ENCODE measurements at places on chromosomes 1 and 21.

DNA sequence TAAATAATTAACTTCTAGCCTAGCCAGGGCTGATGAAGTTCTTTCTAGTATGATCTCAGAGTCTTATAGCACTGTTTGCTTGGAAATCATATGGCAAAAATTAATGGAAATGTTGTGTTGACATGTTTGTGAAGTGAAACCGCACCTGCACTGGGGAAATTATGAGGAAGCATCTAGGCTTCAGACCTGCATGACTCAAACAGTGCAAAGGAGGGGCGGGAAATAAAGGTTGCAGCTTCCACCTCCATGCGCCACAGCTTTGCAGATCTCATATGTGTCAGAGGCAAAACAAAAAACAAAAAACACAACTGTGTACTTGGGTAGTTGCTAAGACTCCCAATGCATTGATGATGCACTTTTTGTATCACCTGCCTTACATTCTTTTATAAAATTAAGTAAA lies 1080.6 kb downstream of the PLA2G4A start:
- no peak for DNase-seq

- no peak for DNase-seq
Observed at GRCh38 chr1:112141301-112141700, 151.8 kb upstream of the KCND3 start.

- DNase-seq: no peak
Observed at GRCh38 chr1:247440001-247440620, 17.8 kb downstream of the OR2B11 start.

DNA sequence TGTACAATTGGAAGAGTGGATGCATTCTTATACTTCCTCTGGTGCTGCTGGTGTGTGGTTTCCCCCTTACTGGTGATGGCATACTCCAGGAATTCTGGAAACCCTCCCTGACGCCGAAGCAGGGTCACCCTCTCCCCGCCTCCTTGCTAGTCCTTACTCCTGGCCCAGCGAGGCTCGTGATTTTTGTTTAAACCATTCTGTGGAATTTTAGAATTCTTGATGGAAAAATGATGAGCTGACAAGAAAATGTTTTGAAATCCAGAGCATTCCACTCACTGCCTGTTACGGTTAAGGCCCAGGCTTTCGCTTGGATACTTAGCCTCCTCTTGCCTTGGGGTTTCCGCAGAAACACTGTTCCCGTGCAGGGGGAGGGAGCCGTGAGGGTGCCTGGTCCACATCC lies 41.1 kb downstream of the IL6R start:
- no peak for DNase-seq

- no peak for DNase-seq
Observed at GRCh38 chr1:61337037-61337436, 254.7 kb downstream of the NFIA start.

- no peak for DNase-seq
Observed at GRCh38 chr1:47558601-47559593, 121.1 kb downstream of the FOXD2 start.

DNA sequence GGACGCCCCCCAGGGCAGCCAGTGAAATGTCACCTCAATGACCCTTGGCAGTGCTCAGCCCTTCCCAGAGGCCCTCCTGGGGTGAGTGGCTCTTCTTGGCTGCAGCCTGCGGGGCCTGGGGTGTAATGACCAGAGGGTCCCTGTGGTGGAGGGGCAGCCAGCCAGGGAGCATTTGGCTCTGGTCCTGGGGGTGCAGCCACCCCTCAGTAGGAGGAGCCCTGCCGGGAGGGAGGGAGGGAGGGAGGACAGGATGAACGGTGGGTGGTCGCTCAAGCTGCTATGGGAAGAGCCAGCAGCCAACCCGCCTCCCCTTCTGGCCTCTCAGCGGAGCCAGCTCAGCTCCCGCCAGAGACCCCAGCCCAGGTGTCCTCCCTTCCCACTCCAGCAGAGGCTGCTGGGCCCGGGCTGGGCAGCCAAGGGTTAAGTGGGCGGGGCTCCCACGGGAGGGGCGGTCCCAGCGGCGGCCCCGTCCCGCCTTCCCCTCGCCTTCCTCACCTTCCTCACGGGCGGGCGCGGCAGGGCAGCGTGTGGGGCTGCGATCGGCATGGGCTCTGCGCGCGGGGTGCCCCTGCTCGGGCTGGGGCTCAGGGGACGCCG lies 9.0 kb upstream of the PLCH2 start:
- DNase-seq: peak; percentile 62

DNA sequence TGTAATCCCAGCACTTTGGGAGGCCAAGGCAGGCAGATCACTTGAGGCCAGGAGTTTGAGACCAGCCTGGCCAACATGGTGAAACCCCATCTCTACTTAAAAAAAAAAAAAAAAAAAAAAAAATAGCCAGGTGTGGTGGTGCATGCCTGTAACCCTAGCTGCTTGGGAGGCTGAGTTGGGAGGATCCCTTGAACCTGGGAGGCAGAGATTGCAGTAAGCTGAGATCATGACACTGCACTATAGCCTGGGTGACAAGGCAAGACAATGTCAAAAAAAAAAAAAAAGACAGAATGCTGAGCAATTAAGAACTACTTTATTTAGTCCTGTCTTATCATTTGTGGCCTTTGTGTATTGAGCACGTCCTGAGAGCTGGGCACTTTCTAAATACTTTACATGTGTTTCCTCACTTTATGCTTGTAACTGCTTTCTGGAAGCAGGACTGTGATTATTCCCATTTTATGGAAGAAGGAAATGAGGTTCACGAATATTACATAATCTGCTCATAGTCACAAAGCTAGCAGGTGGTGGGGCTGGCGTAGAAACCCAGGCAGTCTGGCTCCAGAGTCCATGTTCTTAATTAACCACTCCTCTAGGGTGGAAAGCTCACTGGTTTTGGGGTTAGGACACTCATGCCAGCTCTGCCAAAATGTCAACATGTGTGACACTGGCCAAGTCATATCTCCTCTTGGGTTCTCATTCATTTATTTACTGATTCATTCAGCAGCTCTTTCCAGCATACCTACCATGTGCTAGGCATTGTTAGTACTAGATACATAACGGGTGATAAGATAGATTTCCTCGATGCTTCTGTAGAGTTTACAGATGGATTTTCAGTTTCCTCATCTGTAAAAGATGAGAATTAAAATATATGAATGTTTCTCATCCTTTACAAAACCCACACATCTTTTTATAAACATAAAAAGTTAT lies 57.7 kb downstream of the DDR2 start:
- no peak for DNase-seq

DNA sequence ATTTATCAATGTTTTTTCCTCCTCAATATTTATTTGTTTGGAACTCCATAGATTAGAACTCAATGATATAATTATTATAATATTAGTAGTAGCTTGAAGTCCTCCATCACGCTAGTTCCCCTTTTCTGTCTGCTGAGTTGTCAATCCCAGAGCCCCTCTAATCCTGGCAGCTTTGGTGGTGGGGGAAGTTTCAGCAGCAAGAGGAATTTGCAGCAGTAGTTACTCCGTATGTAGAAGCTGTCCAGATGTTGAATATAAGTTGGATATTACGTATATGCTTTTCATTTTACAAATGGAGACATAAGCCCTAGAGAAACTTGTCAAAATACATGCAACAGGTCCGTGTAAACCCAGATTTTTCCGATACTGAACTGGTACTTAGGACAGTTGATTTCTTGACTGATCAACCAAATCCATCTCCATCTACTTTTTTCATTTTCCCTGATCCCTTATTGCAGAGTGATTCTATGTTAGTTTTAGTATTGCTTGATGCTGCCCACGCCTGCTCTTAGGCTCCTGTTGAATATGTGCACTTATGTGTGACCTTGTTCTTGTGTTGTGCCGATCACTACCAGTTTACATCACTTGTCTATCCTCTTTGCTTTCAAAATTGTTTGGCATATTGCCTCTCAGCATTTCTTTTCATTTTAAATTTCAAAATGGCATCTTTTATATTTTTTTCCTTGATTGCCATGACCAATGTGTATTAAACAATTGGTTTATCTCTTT lies 28.1 kb downstream of the SMAP2 start:
- DNase-seq: no peak

GRCh38 chr1:41474490-41475271 lies 9.8 kb downstream of the EDN2 start:
- peak; percentile 74 for DNase-seq

DNA sequence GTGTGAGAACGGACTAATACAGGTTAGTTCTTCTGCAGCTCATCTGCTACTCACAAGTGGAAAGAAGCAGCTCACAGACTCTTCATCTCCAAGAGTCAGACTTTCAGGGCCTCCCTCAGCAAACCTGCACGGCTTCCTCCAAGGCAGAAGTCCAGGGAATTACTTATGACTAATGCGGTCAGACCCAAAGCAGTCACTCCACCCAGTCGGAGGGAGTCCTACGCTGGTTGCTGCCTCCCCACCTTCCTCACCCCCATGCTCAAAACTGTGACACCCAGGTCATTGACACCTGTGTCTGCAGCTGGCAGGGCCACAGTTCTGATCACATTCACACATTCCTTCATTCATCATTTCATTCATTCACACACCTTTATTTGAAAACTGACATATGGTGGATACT lies 38.4 kb upstream of the PRDM2 start:
- peak; percentile 81 for DNase-seq

DNA sequence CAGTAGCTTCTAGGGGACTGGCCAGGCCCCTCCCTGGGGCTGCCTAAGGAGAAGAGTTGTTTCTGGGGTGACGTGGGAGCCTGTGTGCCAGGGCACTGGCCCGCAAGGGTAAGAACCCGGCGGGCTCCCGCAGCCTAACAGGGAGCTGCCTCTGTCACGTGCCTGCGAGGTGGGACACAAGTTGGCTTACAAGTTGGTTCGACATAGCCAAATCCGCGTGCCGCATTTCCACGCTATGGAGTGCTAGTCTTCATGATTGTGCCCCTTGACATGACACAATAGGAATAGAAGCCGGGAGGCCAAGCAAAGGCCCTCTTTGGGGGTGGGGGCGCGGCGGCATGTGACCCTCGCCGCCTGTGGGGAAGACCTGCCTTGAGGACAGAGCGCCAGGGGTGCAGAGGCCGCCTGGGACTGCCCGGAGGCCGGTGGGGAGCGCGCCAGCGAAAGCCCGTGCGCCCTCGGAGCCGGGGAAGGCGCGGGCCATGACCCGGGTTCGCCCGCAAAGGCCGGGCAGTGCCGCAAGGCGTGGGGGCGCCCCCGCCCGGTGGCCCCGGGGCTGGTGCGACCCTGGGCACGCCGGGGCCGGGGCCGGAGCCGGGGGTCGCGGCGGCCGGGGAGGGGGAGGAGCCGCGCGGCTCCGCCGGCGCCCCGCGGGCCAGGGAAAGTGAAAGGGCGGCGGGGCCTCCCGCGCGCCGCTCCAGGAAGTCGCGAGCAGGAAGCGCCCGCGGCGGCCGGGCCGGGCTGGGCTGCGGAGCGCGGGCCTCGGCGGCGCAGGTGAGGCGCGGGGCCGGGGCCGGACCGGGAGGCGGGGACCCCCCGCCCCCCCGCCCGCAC lies at the start of gene SLC37A1:
Gene SLC37A1 (plus strand): TSS at position 702 of the 834 bp plus-strand sequence. CDS start 4,603 bp downstream, outside the sequence.
- DNase-seq: no peak

GRCh38 chr1:119007670-119008482 lies 19.7 kb upstream of the TBX15 start:
- peak; percentile 19 for DNase-seq

DNA sequence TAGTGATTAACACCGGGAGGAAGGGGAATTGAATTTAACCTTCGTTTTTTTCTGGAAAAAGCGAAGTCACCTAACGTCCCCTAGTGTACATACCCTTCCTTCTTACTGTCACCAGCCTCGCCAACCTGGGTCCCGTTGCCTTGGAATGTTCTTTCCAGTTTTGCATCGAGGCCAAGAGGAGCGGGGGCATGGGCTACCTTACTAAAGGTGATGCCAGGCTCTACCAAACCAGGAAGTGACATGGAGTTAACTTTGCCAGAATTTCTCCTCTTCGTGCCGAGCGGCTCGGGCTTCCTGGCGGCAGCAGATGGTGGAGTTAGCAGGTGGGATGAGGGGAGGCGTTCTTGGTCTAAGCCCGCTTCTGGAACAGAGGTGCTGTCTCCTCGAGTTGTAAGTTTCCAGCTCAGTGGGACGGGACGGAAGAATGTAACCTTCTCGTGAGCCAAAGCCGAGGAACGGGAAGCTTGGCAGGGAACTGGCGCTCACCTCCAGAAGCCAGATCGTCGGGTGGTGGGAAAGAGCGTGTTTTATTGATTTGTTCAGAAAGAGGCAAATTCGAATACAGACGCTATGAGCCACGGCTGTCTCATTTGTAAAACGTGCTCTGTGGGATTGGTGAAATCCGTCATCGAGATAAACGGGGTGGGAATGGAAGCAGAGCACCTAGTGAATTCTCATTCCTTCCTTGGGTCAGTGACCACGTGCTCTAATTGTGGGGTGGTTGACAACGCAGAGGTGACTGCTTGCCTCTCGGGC lies 486 bp downstream of the NIPAL3 start:
- DNase-seq: no peak

DNA sequence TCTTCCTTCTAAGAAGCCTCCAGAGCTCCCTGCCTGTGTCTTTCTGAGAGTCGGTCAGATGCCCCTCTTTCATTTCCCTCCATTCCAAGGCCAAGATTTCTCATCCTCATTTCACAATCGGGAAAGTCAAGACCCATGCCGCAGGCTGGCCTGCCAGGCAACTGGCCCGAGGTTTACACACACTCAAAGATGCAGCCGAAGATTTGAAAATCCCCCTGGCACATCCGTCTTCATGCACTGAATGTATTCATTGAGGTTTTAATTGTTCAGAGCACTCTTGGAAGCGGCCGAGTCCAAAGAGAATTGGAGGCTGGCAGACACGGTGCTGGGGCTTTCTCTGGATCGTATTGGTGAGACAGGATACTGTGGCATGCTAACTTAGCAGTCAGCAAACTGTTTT lies 29.1 kb upstream of the SRP9 start:
- no peak for DNase-seq

- no peak for DNase-seq
Observed at GRCh38 chr1:60196026-60196425, 122.5 kb upstream of the C1orf87 start.

DNA sequence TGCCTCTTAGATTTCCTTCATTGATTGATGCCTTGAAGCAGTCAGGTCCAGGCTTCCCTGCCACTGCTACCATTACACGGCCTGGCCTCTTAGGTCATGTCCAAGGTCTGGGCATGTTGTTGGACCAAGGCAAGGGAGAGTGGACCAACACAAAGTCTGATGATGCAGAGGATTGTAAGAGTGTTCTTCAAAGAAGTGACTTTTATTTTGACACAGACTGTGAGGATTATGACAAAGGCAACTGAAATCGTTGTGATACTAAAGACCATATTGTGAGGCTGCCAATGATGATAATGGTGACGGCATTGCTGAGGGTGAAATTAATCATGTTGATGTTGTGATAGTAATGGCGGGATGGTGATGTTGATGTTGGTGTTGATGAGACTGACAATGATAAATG lies 149.5 kb downstream of the GRIK3 start:
- no peak for DNase-seq

DNA sequence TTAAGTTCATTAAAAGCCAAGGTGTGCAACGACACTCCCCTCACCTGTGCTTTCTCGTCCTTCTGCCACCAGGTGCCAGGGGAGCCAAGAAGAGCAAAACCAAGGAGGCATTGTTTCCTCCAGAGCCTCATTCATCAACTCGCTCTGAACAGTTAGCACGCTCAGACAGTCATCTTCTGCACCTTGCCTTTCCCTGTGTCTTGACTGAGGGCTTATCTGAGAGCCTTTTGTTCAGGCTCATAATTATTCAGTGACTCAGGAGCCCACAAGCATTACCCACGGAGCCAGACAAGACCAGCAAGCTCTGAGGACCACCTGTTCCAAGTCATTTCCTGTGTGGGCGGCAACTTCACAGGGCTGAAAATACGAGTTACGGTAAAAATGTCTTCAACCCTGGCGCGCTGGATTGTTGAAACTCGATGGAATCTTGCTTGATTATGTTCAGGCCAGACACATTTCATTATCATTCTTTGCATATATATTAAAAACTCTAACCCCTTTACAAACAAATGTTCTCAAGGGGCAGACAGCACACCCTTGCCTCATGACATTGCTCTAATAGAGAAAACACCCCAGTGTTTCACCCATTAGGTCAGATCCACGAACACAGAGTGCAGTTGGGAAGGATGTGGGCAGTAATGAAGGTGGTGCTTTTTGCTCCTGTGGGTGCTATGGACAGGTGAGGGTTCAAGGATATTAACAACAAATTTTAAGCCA lies 89.7 kb upstream of the RUNX1 start:
- DNase-seq: no peak
